ENCODE measurements at places on chromosomes 3 and 15.

- DNase-seq: no peak
These were observed 3.7 kb downstream of the PDIA5 start for GRCh38 chr3:123070510-123070909.

- DNase-seq: no peak
These were observed 72.1 kb downstream of the EPHA3 start for GRCh38 chr3:89179355-89180001.

GRCh38 chr3:185837414-185837813 is 12.6 kb upstream of the IGF2BP2 start:
- no peak for DNase-seq

- DNase-seq: no peak
These were observed 18.6 kb downstream of the WHAMM start for GRCh38 chr15:82828075-82828474.

GRCh38 chr15:57382215-57382614 is 5.9 kb downstream of the CGNL1 start:
- no peak for DNase-seq

DNA sequence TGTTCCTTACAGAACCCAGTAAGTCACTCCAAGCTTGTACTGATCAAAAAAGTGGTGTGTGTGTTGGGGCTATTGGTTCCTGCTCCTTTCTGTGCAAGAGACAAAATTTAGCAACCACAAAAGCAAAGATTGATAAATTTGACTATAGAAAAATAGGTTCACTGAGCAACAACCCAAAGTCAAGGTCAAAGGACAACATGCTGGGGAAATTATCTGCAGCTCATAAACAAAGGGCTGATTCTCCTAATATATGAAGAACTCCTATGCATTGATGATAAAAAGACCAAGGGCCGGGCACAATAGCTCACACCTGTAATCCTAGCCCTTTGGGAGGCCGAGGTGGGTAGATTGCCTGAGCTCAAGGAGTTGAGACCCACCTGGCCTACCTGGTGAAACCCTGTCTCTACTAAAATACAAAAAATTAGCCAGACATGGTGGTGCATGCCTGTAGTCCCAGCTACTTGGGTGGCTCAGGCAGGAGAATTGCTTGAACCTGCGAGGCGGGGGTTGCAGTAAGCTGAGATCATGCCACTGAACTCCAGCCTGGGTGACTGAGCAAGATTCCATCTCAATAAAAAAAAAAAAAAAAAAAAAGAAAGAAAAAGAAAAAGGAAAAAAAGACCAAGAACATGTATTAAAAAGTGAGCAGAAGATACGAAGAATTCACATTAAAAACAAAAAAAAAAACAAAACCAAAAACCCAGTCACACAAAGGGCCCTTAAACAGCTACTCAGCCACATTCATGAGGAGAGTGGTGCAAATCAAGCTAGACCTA is 29.8 kb downstream of the PPCDC start:
- no peak for DNase-seq

GRCh38 chr3:134034005-134034785 is 4.5 kb upstream of the SLCO2A1 start:
- DNase-seq: no peak

GRCh38 chr15:48967336-48967735 is 3.6 kb upstream of the SHC4 start:
- no peak for DNase-seq

- no peak for DNase-seq
These were observed 53.0 kb upstream of the TPM1 start for GRCh38 chr15:62989366-62990055.

- no peak for DNase-seq
These were observed 70.8 kb upstream of the KLF13 start for GRCh38 chr15:31255732-31256377.

DNA sequence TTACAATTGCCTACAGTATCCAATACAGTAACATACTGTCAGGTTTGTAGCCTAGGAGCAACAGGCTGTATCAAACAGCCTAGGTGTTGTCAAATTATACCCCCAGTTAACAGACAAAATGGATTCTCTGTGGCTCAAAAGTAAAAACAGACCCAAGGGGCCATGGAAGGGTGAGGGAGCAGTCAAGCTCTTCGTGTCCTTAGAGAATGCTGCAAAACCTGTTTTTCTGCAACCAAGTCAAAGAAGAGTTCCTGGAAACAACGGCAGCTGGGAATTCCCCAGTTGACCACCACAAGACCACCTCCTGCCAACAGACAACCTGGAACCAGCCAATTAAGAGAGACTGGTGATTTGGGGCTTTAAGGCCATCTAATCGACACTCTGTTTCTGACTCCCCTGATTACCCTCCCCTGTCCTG is 11.1 kb upstream of the THUMPD3 start:
- DNase-seq: no peak

DNA sequence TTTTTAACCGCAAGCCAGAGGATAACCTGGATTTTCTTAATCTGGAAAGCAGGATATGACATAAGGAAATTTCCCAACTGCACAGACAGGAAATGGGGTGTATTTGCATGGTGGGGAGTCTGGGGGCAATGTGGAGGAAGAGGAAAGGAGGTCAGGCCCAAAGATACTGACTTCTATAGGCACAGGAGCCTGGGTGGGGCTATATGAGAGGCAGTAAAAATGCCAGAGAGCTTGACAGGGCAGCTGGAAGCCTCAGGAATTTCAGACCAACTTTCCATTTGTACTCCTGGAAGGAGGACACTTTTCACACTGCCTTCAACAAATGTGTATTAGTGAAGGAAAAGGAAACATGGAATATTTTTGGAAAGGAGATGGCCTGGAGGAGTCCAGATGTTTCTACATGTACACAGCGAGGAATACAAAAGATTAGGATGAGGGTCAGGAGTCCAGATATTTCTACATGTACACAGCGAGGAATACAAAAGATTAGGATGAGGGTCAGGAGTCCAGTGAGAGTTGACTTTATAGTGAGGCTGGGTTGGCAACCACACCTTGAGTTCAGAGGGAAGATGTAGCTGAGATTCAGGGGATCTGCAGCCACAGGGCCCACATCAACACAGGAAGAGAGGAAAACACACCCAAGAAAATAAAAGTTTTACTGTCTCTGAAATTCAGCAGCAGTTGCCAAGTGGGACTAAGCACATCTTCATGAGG is 111.9 kb upstream of the PTPRG start:
- DNase-seq: no peak

DNA sequence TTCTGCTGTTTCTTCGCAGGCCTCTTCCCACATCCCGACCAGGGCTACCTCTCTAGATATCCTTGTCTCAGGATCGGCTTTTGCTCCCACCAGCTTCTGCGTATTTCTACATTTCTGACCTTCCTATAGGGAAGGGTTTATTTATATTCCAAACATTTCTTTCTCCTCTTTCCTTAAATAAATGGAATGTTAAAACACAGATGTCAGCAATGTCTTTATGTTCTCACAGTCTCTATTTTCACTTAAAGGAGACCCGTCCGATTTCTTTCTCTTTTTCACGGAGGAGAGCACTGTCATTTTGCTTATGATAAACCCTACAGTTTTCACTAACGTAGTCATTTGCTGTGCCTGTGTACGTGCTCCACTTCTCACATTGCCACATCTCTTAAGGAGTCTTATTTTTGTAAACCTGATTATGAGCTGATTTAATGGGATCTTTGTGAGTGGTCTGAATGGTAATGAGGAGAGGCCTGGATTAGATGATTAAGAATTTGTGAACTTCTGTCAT is 630 bp downstream of the KIF15 start:
- DNase-seq: no peak

DNA sequence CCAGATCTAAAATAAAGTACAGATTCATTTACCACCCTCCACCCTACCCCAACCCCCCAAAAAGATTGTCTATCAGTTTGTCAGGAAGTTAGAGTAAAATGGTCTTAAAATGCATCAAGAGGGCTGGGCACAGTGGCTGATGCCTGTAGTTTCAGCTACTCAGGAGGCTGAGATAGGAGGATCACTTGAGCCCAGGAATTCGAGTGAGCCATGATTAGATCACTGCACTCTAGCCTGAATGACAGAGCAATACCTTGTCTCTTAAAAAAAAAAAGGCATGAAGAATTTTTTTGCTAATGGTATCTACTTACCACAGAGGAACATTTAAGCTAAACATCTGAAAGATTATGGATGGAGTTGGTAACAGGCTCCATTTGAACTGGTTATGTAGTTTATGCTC is 71.0 kb downstream of the RBM6 start:
- no peak for DNase-seq

DNA sequence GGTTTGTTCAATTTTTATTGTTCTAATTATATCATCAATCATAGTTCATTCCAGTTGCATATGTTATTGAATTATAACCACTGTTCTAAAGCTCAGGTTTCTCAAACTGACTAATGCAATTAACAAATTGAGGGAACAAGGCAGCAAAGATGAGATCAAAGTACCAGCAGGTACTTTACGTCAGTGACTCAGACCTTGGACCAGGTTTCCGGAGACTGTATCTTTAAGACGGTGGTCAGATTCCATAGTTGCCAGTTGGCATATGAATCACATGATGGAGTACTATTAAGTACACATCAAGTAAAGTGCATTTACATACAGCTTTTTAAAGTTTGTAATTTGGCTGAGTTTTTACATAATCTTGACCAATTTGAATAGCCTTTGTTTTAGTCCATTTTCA is 583.6 kb upstream of the ROBO2 start:
- DNase-seq: no peak

DNA sequence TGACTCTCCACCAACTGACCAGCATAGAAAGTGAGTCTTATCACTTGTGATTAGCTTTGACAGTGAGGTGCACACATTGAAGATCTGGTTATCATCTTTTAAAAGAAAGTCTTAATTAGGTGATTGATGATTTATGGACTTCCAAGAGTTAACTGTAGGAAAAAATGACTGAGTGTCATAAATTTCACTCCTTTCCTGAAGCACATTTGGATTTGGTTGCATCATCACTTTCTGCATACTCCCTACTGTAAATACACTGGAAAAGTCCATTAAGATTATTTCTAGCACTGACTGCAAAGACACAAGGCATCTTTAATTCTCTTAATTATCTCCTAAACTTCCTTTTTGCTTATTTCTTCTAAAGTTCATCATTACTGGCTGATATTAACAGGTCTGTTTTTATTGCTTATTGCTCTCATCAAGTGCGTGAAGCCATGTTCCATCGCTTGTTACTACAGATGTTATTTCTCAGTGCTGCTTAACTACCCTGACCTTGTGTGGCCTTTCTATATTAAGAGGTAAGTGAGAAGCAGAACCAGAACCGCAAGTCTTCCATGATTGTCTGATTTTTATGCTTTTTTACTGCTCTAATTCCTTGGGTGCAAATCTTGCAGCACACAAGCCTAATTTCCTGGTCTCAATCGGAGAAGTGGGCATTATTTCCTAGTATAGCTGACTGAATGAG is 153.2 kb downstream of the MEIS2 start:
- no peak for DNase-seq

DNA sequence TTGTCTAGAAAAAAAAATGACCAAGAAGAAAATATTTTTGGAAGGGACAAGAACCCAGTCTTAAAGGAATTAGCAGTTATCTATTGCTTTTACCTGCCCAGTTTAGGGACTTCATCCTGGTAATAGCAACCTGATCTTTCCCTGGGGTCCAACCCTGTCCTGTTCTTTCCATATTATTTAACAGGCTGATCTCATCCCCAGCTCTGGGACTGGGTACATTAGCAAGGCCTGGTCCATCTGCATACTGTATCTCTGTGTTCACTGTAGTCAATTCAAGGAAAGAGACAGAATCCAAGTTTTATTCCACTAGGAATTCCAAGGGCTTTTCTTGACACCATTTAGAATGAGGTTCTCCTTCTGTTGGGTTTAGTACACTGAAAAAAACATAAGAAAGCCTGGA is 191.7 kb upstream of the GADL1 start:
- no peak for DNase-seq

DNA sequence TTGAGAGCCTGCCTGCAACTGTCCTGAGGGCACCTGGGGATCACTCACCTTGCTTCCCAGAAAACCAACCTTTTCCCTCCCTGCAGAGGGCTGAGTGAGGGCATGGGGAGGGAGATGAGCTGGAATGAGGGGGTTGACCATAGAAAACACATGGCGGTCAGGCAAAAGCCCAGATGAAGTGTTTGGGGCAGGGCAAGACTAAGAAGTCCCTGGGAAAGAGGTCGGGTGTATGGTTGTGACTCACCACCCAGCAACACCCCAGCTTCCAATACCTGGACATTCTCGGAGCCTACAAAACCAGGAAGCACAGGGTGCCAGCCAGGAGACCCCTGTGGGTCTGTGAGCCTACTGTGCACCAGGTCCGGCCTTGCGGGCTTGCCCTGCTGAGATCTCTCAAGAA is 95.3 kb upstream of the ATP2B2 start:
- DNase-seq: no peak

DNA sequence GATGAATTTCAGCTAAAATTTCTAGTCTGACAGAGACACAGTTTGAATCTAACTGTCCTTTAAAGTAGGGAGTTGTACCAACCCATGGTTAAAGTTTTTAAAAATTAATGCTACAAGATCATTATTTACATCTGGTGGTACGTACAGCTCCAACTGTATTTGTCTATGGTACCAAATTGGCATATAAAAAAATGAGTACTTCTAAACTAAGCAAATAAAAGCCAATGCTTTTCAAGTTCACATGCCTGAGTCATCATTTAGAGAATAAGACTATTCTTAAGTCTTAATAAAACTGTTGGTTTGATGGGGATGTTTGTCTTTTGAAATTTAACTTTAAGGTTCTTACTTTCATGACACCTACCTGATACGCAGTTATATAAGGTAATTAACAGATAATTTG is 21.0 kb upstream of the IFT57 start:
- no peak for DNase-seq

GRCh38 chr3:160768031-160768430 is 12.0 kb downstream of the PPM1L start:
- DNase-seq: no peak

GRCh38 chr3:167930453-167930852 is 165.3 kb downstream of the GOLIM4 start:
- no peak for DNase-seq

- peak; percentile 31 for DNase-seq
These were observed 393 bp downstream of the CNTN6 start for GRCh38 chr3:1093217-1093616.

DNA sequence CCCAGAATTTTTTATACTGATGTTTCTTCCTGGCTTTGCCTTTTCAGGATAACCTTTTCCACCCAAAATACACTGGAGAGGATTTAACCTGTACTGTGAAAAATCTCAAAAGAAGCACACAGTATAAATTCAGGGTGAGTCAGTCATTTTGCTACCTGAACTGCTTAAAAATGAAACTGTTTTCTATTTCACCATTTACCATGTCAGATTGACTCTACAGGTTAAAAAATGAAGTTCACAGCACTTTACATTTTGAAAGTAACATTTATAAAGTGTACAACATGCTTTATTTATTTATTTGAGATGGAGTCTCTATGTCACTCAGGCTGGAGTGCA is 115.2 kb downstream of the GHSR start:
- DNase-seq: no peak

DNA sequence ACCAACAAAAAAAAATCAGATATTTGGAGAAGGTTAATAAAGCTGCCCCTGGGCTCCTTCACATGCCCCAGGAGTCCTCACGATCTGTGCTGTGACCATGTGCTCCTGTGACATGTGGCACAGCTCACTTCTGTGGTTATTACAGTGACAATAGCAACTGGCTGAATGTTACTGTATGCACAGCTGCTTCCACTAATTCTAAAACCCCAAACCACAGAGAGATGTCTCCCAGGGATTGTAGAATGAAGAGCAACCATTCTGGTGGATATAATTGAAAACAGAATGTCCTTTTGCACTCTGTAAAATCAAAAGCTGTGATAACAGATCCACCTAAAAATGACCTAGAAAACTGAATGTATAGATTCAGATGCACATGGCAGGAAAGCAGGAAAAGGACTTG is 489.2 kb upstream of the CNTN4 start:
- DNase-seq: no peak

- DNase-seq: no peak
These were observed 50.0 kb upstream of the ARHGEF26 start for GRCh38 chr3:154071146-154071545.

- peak; percentile 38 for DNase-seq
These were observed 17.8 kb upstream of the ERICH6 start for GRCh38 chr3:150721285-150722130.

Data from cerebellar nuclear complex (tissue), 1 donor.